ENCODE measurements at places on chromosomes 11 and 22.
A peak's percentile ranks its signal among the peaks of the same experiment; 100 is the strongest.

DNA sequence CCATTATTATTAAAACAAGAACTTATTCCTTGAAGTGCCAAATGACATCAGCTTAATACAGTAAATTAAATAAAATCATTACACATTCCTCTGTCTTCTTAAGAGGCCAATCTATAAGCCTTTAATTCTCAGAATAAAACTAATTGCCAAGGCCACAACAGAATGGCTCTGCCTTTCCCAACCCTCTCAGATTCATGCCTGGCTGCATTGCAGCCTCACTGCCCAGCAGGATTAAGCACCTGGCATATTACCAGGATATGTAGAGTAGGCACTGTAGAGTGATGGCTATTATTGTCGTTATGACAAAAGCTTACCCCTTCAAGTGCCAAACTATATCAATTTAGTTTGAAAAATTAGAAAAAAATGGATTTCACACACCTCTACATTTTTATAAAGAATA is 9.4 kb upstream of the CALCA start:
- no peak for DNase-seq

DNA sequence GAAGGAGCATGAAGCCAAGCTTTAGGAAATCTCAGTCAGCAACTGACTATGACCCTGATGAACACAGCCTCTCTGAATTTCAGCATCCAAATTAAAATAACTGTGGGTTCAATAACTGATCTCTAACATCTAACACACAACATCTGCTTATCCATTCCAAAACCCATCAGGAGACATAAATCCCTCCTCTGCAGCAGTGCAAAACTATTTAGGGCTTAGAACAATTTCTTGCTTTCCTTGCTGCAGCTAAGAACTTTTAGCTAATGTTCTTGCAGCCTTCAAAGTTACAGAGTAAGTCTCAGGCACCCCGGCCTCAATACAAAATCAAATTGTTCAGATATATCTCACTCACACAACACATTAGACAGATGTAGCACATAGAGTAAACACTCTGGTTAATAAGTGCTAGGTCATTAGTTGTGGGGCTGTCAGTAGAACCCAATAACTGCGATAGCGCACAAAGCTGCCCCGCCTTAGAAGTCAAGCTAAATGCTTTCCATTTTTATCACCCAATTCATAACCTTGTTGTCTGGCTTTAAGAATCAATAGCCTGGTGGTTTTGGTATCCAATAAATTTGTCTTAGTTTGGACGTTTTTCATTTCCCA is 139.6 kb downstream of the LARGE1 start:
- no peak for DNase-seq

- no peak for DNase-seq
These were observed at the start of gene PARVB for GRCh38 chr22:44024288-44024921. PARVB (plus strand) TSS chr22:44024302; CDS start chr22:44024340, 38 bp downstream.

DNA sequence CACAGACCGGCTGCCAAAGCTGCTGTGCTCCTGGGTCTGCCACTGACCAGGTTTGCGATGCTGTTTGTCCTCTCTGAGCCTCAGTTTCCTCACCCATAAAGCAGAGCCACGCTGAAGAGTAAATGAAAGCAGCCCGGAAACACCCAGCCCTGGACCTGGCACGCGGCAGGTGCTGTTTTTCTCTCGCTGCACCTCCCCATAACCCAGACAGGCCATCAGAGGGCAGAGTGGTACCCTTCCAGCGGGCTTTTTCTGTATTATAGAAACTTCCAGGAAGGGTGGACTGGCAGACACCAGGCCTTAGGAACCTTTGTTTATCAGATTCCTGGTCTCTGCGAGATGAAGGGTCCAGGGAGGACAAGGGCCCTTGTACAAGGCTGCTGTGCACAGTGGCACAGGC is 17.9 kb upstream of the FGF19 start:
- no peak for DNase-seq

DNA sequence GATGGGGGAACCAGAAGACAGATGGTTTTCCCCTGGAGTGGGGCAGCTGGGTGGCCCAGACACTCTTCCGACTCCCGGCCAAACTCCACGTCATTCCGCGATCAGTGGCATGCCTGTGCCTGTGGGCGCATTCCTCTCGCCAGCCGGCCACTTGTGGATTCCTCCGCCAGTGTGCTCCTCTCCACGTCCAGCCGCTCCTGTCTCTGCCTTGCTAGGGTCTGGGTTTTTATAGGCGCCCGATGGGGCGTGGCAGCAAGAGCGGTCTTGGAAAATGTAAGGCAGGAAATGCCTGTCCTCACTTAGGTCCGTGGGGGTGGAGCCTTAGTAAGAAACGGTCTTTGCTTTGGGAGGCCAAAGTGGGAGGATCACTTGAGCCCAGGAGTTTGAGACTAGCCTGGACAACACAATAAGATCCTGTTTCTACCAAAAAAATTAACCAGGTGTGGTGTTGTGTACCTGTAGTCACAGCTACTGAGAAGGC is 81.6 kb upstream of the SEPTIN5 start:
- no peak for DNase-seq

DNA sequence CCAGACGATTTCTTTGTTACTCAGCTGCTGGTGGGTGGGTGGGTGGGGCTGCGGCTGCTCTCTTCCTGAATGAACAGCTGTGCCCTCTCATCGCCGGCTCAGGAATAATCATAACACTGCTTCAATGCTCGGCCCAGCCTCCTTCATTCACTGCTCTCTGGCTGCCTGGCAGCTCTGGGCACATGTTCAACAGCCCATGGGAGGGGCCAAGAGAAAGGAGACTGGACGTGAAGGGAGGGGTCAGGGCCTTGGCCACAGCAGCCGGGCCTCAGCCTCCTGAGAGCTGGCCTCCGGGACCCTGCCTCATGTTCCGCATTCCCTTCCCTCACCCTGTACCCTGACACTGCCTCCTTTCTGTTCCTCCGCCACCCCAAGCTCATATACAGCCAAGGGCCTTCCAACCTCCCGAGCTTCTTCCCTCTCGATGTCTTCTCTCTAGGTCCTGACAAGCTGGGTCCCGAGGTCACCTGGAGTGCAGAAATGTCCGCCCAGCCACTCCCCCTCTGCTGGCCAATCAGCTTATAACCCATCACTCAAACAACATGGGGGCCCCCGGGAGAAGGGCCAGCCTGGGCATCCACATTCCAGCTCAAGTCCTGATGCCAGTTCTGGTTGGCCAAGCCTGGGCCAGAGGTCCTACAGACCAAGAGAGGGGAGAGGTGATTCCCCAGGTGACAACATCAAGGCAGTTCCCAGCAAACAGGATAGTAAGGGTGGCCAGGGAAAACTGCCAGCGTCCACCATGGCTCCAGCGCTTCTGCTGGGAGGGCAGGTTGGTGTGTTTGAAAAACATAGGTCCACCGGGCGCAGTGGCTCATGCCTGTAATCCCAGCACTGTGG is 3.2 kb upstream of the CSDC2 start:
- DNase-seq: no peak

GRCh38 chr22:40484906-40485669 is 114.7 kb downstream of the SGSM3 start:
- peak; percentile 60 for DNase-seq

- peak; percentile 39 for DNase-seq
These were observed 43.5 kb downstream of the GGTLC2 start for GRCh38 chr22:22687638-22688500.

GRCh38 chr11:3159296-3160190 is 5.6 kb downstream of the OSBPL5 start:
- no peak for DNase-seq

GRCh38 chr11:64025205-64025604 is 10.5 kb upstream of the FLRT1 start:
- DNase-seq: no peak

Measured in right renal cortex interstitium (tissue), 3 donors.